Activated CD4-positive, alpha-beta T cell treated with anti-CD3 and anti-CD28 coated beads, Interleukin-2, amount 50 U/mL, for 1 hour (primary cell): ENCODE measurements at places on chromosomes 6 and 20.
A peak's percentile ranks its signal among the peaks of the same experiment; 100 is the strongest.

- no peak for DNase-seq
These were observed 13.1 kb downstream of the BTNL2 start for GRCh38 chr6:32393665-32394420.

- DNase-seq = peak; percentile 64
These were observed 11.3 kb downstream of the NFATC2 start for GRCh38 chr20:51531141-51531710.

- DNase-seq = no peak
These were observed 17.0 kb upstream of the SAMD3 start for GRCh38 chr6:130239755-130240154.

- DNase-seq = no peak
These were observed 36.1 kb downstream of the KIF16B start for GRCh38 chr20:16537025-16537665.

GRCh38 chr6:151413372-151414145 lies 22.2 kb upstream of the ZBTB2 start:
- DNase-seq = peak; percentile 63

- DNase-seq = no peak
These were observed 6.4 kb upstream of the CTNNBL1 start for GRCh38 chr20:37687478-37687805.

GRCh38 chr6:19102936-19103335 lies 715.8 kb downstream of the RNF144B start:
- DNase-seq = no peak
